Left ventricle myocardium inferior (tissue), 1 donor: ENCODE measurements at places on chromosomes 1 and 21. TPM values are rescaled to one million over a fixed set of nuclear protein-coding genes. Genes with fewer than 3 reads are reported as not detected.

- no peak for DNase-seq
Measured at GRCh38 chr1:203124546-203125317, 2.8 kb upstream of the ADORA1 start.

- DNase-seq, result no peak
Measured at GRCh38 chr1:159790237-159790917, 9.6 kb downstream of the DUSP23 start.

ASAP3 gene
- 44.4 TPM for total RNA-seq

DNA sequence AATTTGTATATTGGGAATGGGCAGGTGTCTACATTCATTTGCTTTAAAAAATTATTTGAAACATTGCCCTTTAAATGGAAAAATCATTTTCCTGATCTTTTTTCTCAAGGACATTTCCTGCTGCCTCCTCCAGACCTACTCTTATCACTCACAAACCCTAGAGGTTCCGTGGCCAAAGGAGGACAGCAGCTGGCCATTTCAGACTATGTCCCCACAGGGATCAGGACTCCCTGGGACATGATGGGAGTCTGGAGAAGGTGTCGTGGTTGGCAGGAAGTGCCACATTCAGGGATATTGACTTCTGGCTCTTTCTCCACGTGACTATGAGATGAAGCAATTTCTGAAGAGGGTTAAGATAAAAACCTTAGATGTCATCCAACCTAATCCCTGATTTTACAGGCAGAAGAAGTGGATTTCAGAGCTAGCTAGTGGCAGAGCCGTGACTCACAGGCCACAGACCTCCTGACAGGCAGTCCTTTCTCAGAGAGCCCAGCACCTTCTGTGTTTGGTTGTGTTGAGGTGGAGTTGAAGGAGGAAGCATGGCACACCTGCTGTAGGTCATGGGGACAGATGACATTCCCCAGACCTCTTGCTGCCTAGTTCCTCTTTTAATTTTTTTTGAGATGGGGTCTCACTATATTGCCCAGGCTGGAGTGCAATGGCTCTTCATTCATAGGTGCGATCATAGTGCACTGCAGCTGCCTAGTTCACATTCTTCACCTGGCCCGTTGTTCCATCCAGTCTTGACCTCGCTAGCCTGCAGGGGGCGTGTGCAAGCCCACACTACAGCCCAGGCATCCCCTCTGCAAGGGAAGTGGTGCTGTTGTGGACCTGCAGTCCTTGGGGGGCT lies 25.5 kb upstream of the IL10 start:
- no peak for DNase-seq

TRIM45 gene
- total RNA-seq, result 13.0 TPM

GRCh38 chr1:246435421-246436041 lies 71.5 kb downstream of the SMYD3 start:
- DNase-seq, result no peak

PRAMEF26 gene
- total RNA-seq, result not detected

DNA sequence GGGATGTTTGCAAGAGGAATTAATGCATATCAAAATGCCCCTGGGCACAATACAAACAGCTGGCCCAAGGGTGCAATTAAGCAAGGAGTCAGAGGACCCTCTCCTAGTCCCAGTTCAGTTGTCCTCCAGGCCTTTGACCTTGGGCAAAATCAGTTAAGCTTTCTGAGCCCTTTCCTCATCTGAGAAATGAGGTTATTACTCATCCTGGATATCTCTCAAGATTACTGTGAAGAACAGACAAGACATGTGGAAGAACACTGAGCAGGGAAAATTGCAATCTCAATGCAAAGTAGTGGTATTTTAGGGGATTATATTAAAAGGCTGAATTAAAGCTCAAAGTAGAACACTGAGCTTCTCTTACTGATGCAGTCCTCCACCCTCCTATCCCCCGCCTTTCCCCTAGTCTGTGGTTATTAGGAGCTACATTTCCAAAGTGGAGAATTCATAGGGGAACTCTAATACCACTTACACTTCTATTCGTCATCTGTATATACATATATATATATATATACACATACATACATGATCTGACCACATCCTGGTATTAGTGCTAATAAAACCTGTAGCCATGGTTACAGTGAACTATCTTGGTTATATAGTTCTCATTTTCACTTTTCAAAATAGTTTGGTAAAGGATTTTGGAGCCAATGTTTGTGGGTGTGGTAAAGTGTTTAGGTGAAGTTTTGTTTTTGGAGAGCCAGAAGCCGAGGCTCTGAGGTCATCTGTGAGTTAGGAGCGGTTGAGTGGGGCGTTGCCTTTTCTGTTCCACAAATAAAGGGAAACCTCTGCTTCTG lies 18.1 kb downstream of the KIAA0040 start:
- no peak for DNase-seq

DNA sequence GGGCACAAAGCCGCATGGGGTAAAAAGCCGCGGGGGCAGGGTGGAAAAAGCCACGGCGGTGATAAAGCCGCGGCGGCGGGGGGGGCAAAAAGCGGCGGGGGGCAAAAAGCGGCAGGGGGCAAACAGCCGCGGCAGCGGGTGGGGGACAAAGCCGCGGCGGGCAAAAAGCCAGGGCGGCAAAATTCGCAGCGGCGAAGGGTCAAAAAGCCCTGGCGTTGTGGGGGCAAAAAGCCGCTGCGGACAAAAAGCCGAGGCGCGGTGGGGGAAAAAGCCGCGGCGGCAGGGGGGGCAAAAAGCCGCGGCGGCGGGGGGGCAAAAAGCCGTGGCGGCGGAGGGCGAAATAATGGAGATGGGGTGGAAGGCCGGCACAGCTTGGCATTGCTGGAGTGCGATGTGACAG lies 3902.9 kb downstream of the SRGAP2C start:
- no peak for DNase-seq

NEK2 gene
- total RNA-seq, result 0.19 TPM

GRCh38 chr1:30329263-30329753 lies 394.1 kb downstream of the MATN1 start:
- DNase-seq, result no peak

DNA sequence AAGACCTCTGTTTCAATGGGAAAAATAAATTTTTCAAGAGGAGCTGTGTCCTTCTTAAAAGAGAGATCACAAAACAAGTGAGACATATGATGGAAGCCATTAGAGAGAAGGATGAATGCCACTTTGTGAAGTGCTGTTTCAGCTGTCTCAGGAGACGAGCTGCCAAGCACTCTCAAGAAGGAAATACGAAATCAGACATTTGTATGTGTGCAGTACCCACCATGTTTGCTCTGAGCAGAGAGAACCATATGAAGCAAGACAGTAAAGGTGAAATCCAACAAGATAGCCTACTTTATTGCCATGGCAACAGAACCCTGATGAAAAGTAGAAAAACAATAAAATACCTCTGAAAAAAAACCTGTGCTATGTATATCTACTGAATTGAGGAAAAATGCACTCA lies 168.1 kb downstream of the AMY1C start:
- DNase-seq, result no peak

DNA sequence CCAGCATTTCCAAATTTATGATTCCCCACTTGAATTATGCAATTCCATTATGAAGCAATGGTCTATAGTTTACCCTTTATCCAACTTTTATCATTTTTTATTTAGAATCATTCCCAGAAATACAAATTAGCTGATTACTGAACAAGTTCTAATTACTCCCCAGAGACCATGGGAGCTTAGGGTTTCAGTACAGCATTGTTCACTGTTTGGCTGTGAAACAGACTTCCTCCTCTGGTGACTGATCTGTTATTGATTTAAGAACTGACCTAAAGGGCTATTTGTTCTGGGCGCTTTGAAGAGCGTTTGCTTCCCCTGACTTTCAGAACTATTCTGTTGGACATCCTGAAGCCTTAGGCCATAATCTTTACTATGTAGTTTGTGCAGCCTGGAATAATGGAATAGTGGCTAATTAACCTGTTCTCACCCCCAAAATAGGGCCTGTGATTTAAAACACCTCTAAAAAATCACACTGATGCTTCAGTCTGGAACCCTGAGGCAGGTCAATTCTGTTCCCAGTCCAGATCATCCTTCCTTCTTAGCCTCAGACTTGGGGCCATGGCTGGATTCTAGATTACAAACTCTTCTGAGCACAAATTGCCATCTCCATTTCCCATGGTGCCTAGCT lies 58.7 kb downstream of the ALG14 start:
- DNase-seq, result no peak

DNA sequence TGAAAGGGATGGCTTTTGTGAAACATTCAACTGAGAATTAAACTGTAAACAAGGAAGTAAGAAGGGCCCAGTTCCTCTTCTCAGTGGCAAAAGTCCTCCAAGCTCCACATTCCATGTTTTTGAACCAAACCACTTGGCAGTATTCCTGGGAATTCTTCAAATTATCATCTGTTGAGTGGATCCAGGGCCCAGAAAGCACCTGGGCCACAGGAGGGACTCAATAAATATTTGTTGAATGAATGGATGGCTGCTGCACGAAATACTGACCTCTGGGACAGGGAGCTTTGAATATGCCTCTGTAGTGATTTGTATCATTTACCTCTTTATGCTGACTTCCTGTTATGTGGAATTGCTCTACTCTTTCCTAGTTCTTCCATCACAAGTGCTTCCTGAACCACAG lies 4.7 kb downstream of the SLC35F3 start:
- DNase-seq, result no peak

DNA sequence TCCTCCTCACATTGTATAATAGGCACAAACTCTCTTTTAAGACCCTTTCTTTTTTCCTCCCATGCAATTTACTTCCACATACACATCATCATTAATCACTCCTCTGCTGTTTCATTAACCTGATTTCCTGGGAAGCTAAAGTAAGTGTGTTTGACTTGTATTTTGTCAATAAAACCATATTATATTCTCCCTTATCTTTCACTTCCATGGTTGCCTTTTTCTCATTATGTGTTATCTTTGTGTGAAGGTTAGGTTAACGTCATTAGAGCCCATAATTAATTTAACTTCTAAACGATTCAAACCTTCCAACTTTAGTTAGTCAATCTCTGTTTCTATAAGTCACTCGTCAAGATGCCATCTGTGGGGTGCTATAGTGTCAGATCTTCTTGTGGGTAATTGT lies 313.0 kb downstream of the PAPPA2 start:
- DNase-seq, result no peak

GRHL3 gene
- total RNA-seq, result not detected

DNA sequence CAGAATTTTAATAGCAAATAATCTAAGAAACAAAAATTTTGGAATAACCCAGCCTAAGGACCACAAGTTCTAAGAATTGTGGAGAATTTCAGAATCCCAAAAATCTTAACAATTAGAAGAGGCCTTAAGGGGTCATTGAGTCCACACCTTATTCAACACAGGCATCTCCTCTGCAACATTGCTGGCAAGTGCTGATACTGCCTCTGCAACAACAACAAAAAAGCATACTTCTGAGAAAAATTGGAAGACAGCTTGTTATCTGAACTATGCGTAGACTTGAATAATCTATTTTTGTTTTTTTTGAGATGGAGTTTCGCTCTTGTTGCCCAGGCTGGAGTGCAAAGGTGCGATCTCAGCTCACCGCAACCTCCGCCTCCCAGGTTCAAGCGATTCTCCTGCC lies 24.0 kb upstream of the SLC2A1 start:
- no peak for DNase-seq

DMRTA2 gene
- total RNA-seq, result not detected

LCE2B gene
- not detected for total RNA-seq
